ENCODE measurements at places on chromosomes 3 and 15. TPM values are rescaled to one million over a fixed set of nuclear protein-coding genes. Genes with fewer than 3 reads are reported as not detected.

DNA sequence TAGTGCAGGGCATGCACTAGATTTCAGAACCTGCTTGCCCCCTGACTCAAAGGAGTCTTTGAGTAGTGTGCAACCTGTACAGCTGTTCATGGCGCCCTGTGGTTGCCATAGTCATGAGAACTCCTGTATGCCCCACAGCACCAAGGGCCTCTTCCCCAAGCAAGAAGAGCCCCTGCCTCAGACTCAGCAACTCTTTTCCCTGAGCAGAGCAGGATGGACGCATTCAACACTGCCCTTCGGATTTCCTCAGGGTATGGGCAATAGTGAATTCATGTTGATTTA, 89.7 kb upstream of the KLF13 start:
- DNase-seq = no peak

- DNase-seq = no peak
These were observed 7.7 kb downstream of the CHAC1 start for GRCh38 chr15:40960925-40961324.

- no peak for DNase-seq
These were observed 33.9 kb downstream of the SH3BP5 start for GRCh38 chr3:15298504-15298903.

DNA sequence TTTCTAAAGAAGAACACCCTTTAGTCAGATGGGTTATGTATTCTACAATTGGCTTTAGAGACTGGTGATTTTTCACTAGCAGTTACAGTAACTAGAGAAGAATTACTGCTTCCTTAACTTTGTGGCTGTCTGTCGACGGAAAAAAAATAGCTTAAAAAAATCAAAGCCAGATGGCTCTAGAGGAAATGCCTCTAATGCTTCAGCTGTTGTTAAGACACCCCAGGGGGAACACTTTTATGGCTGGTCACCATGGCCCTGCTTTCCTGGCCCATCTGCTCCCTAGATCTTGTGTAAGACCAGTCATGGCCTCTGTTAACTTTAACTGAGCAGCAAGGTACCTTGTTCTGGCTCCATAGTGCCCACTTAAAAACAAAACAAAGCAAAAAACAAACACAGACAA, 198.6 kb upstream of the PLSCR5 start:
- no peak for DNase-seq

GRCh38 chr3:122502941-122503340, 11.8 kb downstream of the KPNA1 start:
- DNase-seq = no peak

GRCh38 chr3:171828902-171829770, 14.0 kb upstream of the TMEM212 start:
- DNase-seq = no peak

The AHSG gene
- 0.33 TPM for total RNA-seq

GRCh38 chr3:171309906-171310359, 150.3 kb downstream of the TNIK start:
- no peak for DNase-seq

The ADGRG7 gene
- total RNA-seq = 0.14 TPM

The ACOX2 gene
- total RNA-seq = 4.7 TPM

The CAMP gene
- total RNA-seq = 7.8 TPM

DNA sequence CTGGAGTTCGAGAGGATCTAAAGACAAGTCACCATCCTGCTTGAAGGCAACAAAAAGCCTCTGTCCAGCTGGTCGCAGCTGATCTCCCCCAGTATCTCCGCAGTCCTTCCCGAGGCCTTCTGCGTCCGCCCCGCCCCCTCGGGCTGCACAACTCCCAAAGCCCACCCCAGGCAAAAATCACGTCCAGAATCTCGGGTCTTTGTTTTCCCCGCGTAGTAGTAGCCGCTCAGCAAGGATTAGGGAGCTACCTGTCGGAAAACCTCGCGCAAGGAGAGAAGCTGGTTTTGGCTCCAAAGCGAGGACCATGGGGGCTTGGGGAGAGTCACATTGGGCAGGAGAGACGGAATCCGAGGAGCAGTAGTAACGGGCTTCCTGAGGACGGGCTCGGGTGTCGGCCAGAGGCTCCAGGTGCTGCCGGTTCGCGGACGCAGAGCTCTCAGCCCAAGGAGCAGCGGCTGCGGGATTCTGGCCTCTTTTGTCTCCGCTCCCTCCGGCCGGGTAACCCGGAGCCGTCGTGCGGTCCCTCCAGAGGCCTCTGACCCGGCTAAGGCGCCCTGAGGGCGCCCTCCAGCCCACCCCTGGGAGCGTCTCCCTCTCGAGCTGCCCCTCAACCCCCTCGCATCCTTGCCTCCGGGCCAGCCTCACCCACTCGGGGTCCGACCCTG, 401 bp downstream of the ZSCAN29 start:
- DNase-seq = peak; percentile 15

The FBXL22 gene
- 0.33 TPM for total RNA-seq

DNA sequence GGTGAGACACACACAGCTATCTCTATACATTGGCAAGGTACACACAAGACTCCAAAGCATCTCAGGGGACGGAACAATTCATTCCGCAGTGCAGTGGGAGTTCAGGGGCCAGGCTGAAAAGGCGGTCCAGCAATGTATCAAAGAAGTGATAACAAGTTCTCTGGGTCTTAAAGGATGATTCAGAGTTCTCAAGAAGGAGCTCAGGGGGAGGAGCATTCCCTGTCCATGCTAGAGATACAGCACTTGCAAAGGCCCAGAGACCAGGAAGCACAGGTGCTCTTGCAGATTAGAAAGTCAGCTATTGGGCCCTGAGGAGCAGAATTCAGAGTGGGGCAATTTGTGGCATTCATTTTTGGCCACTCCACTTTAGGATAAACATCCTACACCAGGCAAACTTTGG, 34.9 kb downstream of the MECOM start:
- no peak for DNase-seq

GRCh38 chr3:9352917-9353752, 9.7 kb upstream of the THUMPD3 start:
- DNase-seq = peak; percentile 69

The CD200R1 gene
- total RNA-seq = 7.8 TPM

The SLC22A13 gene
- 0.09 TPM for total RNA-seq

The POLQ gene
- 7.9 TPM for total RNA-seq

GRCh38 chr15:33069161-33069560, 125.4 kb downstream of the FMN1 start:
- DNase-seq = no peak

- DNase-seq = no peak
These were observed 85.7 kb upstream of the MYZAP start for GRCh38 chr15:57505949-57506391.

DNA sequence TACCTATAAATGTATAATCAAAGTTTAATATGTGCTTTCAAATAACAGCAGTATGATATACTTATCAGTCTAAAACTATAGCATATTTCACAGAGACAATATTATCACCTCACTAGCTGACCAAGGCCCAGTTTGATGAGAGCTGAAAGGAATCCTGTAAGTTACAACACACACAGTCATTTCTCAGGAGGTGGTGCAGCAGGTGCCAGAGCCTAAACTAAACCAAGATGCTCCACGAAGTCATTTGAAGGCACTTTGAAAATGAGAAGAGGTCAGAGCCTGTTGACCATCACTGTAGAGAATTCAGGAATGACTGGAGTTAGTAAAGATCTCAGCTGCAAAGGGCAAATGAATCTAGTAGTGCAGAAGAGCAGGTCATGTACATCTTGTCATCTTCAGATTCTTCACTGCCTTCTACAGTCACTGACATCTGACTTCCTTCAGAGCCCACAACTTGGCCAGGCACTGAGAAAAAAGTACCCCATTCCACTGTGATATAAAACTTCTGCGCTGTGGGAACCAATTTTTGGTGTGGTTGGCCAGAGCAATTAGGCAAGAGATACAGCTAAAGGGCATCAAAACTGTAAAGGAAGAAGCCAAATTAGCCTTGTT, 7.9 kb downstream of the GBE1 start:
- no peak for DNase-seq

The MYO1E gene
- 15.5 TPM for total RNA-seq

DNA sequence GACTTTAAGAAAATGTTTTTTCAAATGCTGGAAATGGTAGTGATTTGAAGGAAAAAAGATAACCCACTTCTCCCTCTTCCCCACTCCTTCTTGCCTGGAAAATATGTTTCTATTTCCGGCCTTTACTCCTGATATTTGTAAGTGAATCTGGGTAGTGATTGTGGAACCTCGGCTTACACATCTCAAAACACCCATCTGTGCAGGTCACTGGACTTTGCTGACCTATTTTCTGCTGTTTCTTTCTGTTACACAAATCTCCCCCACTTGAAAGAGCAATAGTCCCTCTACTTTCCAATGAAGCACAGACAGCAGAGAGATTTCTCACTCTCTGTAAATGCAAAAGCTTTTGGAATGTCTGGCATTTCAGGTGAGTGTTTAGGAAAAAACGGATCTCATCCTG, 76.9 kb upstream of the ICE2 start:
- DNase-seq = no peak

The EPB42 gene
- total RNA-seq = 2.8 TPM

The RLBP1 gene
- total RNA-seq = 0.14 TPM

GRCh38 chr3:190302212-190302867, 19.9 kb downstream of the CLDN1 start:
- DNase-seq = no peak

The NEIL1 gene
- total RNA-seq = 30.8 TPM

The PAQR5 gene
- 0.14 TPM for total RNA-seq

DNA sequence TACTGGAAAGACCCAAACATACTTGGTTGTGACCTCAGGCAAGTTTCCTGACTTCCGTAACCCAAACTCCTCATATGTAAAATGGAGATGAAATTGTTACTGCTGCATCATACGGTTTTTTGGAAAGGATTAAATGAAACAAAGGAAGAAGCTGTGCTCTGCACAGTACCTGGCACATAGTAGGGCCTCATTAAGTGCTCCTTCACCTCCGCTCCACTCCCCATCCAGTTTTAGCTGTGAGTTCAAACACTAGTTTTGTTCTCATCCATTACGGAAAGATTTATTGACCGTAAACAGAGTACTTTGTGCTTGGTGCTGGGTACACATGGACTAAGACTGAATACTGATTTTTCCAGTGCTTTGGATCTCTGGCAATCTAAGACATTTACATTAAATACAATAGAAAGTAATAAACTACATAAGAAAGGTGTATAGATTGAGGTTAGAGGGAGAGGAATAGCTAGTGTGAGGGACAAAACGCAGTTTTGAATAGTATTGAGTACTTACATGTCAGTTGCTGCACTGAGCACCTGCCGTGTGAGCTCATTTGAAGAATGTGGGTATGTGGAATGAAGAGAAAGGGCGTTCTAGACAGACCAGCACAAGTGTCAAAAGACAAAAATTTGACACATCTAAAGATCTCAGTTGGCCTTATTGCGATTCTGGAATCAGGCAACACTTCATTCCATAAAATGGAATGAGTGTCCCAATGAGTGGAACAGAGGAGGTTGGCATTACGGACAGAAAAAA, 594 bp upstream of the ICE2 start:
- peak; percentile 6 for DNase-seq

GRCh38 chr3:5389057-5389456, 201.6 kb downstream of the EDEM1 start:
- no peak for DNase-seq
